NCI-H69 (cell line): ENCODE measurements at places on chromosomes 5 and 9.

GRCh38 chr9:115759426-115759825 is 394.2 kb upstream of the PAPPA start:
- DNase-seq: no peak

DNA sequence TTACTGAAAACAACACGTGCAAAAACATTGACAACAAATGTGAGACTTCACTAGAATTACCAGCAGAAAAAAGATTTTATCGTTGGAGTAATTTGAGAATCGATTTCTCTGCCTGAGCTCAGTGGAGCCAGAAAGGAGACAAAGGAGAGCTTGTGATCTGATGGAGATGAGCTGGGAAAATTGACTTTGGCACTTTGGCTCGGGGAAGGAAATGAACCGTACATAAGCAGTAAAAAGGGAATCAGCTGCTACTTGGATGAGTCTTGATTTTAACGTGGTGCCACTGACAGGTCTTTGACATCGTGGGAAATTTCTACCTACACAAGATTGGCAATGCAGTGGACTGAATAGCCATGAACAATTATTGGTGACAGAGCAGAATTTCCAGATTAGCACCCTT is 244.7 kb upstream of the RPS23 start:
- DNase-seq: no peak

- peak; percentile 92 for DNase-seq
Measured at GRCh38 chr9:37640246-37640645, 10.5 kb upstream of the FRMPD1 start.

DNA sequence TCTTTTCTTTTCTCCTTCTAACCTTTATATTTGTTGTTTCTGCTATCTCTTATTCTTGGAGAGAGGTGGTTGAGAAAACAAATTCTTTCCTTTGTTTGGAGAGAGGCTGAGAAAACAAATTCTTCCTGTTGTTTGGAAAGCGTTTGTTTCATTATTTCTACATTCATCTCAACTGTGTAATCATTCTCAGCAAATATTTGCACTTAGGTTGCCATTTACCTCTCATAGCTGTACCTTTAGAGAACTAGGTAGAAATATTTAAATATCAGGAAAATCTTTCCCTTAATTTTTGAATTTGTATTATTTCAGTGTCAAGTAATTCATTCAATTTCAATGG is 1824.4 kb upstream of the CDH9 start:
- peak; percentile 88 for DNase-seq

DNA sequence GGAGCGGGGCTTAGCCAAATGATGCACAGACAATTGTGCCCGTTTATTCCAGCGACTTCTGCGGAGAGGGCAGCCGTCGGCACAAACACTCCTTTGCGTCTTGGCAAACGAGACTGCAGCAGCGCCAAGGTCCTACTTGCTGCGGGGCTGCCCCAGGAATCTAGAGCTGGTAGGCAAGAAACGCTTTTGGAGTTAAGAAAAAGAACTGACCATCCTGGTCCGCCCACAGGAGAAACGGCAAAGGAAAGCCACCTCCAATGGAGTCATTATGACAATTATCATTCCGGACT is 2.3 kb downstream of the RXFP3 start:
- no peak for DNase-seq

DNA sequence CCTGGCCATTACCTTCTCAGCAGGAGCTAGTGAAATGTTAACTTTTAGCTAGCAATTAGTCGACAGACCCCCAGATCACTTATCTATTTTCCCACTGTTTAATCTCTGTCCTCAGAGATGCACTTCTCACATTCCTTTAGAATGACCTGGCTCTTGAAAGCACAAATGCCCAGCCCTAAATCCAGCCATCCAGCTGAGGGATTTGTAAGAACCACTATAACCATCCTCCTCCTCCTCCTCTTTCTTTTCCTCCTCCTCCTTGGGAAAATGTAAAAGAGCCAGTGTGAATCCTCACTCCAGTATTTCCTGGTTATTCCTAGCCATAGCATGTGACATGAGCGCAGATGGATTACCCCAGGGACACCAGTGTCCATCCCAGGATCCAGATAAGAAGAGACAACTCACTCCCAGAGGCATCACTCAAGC is 124.3 kb downstream of the ENC1 start:
- peak; percentile 55 for DNase-seq

DNA sequence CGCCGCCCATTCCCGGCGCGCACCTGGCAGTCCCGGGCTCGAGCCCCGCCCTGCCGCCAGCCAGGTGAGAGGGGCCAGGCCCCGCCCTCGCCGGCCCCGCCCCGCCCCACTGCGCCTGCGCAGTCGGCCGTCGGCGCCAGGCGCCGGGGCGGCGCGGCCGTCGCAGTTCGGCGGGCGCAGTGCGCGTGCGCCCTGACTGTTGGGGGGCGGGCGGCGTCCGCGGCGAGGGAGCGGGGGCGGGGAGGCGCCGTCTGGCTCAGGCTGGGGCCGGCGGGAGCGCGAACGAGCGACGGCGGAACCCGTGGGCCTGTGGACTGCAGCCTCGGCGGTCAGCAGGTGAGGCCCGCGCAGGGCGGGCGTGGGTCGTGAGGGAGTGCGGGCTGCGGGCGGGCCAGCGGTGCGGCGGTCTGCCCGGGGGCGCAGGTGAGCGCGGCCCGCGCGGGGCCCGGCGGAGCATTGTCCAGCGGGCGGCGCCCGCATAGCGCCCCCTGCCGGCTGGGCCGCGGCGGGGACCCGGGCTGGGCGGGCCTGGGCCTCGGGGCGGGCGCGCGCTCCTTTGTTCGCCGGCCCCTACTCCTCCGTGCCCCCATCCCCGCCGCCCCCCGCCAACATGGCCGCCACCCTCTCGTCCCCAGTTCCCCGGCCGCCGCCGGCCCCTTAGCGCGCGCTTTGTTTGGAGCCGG is at the start of gene SPIN1:
SPIN1 (plus strand) TSS at position 242 of the 683 bp plus-strand sequence. CDS start 38,096 bp downstream, outside the sequence.
- DNase-seq: peak; percentile 94

DNA sequence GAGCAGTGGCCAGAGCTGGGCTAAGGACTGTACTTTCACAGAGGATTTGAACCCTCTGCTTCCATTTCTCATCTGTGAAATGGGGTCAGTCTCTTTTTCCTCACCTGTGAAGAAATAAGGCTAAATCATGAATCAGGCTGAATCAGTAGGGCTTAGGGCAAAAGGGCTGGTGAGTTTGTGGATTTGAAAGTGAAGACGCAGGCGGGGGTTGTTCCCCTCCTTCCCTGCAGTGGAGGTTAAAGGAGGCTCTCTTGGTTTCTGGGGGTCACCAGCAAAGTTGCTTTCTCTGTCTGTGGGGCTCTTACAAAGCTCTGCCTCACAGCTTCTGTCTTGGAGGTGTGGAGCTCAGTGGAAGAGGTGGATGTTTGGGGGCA is 17.6 kb upstream of the NDST1 start:
- DNase-seq: no peak

- peak; percentile 76 for DNase-seq
Measured at GRCh38 chr5:43313854-43314457, 744 bp upstream of the HMGCS1 start.

GRCh38 chr9:122309861-122310260 is 45.2 kb downstream of the MRRF start:
- no peak for DNase-seq

DNA sequence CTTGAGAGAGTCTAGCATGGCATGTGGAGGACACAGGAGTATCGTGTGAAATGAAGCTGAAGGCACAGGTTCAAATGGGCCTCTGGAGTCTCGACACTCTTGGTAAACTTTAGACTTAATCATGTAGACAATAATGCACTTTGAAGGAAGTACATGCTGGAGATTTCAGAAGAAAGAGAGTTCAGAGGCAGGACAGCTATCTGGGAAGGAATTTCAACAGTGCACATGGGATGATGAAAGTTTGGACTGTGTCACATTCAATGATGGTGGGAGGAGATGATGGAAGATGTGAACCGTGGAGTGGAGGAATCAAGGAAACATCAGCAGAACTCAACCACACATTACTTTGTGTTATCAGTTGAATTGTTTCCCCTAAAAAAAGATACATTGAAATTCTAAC is 88.6 kb upstream of the PAPPA start:
- DNase-seq: no peak

DNA sequence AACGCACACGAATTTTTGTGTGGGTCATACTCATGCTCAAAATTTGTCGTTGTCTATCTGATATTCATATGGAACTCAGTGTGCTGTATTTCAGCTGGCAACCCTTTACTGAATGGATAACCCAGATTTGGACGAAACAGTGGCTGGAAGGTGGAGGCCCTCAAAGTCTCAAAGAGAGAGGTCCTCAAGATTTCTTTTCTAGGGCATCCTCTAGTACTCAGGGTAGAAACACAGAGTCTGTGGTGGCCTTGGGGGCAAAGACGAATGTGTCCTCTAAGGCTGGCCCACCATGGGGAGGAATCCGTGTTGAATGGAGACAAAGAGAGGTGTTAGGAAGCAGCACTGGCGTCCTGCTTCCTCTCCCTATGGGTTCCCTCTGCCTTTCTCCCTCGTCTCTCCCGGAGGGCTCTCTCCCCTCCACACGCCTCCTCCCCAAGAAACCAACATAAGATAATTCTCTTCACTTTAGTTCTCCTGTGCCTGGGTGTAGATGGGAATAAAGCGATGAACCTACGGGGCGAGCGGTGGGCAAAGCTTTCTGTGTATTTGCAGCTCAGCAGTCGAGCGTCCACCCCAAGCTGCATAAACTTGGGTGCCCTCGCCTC is 333.7 kb downstream of the CWC27 start:
- DNase-seq: peak; percentile 81

DNA sequence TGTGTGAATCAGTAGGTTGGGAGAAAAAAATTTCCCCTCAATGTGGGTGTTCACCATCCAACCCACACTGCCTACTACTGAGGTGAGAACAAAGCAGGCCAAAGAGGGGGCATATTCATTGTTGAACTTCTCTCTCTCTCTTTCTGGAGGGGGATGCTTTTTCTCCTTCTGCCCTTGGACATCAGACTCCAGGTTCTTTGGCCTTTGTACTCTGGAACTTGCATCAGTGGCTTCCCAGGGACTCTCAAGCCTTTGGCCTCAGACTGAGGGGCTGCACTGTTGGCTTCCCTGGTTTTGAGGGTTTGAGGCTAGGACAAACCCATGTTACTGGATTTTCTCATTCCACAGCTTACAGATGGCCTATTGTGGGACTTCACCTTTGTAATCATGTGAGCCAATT is 417.2 kb downstream of the ELAVL2 start:
- no peak for DNase-seq

- DNase-seq: no peak
Measured at GRCh38 chr9:128093011-128093410, 25.0 kb downstream of the SLC25A25 start.

DNA sequence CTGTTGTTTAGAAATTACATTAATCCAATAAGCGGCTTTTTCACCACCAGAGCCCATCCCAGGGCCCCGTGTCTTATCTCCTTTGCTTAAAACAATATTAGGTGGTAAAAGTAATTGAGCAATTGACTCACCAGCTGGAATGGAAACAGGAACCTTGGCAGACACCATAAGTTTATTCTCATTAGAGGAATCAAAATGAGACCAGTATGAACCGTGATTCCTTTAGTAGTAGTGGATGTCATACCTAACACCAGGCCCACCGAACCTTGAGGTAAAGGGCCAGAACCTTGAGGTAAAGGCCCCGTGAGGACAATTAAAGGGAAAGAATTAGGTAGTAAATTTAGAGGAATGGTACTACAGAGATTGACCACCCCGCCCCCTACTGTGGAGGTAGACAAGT is 16.5 kb downstream of the HSDL2 start:
- DNase-seq: no peak

GRCh38 chr5:122297587-122298298 is 14.3 kb upstream of the SNCAIP start:
- DNase-seq: no peak

DNA sequence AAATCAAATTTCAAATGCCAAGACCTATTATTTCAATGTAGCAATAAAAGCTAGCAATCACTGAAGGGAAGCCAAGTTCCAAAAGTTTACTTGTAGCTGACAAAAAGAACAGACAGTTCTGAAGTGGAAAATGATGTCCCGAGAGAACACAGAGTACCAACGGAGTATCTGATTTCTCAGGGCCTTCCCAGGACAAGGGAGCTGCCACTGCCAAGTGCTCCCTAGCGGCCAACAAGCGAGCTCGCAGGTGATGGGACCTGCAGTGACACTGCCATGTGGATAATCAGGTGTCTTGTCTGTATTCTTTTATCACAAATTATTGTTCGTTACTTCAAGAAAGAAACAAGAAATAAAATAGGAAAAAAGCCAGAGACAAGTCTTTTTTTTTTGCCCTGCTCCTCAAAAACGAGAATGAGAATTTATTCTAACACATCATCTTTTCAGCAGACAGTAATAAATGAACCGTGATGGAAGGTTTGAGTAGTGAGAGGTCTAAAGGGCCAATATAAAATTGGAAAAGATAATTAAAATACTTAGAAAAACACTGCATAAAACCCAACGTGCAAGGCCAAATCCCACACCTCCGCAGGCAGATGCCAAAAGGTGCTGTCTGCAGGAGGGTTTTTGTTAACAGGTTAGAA is 159.4 kb downstream of the MYO10 start:
- peak; percentile 80 for DNase-seq

DNA sequence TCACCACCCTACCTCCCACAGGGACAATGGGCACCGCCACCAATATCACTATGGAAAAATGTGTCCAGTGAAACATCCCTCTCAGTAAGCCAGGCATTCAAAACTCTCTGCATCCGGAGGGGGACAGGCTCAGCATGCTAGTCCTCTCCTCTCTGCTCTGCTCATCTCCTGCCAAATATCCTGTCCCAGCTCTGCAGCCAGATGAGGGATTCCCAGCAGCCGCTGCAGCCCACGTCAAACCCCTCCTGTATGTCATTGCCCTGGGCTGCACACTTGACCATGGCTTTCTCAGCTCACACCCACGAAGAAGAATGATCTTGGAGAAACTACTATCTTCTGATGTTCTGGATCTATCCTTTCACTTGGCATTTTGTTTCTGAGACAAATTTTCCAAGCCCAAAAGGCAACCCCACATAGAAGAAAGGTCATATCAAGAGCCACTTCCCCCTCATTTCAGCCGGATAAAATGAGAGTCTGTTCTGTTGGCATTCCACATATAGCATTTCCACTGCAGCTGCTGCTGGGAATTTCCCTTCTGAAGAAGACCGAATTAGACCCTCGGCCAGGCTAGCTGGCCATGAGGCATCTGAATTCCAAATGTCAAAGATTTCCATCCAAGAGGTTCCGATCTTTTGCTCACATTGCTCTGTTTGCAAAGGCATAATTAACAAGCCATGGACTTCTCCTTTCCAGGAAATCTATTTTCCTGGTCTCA is 338.0 kb downstream of the ACTL7B start:
- no peak for DNase-seq

GRCh38 chr9:121331992-121332685 is 37.9 kb downstream of the STOM start:
- no peak for DNase-seq
